GM12878 (cell line): ENCODE measurements at places on chromosomes 6 and 20. TPM values are rescaled to one million over a fixed set of nuclear protein-coding genes. Genes with fewer than 3 reads are reported as not detected.

DNA sequence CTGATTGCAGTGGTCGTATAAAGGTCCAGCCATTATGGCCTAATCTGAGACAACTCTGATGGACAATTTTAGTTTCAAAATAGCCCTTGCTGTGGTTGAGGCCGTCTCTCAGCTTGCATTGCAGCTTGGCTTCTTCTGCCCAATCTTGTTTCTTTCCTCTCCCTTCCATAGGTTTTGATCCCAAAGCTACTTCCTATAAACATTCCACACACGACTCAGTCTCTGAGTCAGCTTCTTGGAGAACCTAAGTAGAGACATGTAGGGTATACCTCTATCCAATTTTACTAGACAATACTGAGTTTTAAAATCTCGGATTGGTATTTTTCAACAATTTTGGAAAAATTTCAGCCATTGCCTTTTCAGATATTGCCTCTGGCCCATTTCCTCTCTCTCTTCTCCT lies 13.4 kb downstream of the IYD start:
- DNase-seq, result no peak

DNA sequence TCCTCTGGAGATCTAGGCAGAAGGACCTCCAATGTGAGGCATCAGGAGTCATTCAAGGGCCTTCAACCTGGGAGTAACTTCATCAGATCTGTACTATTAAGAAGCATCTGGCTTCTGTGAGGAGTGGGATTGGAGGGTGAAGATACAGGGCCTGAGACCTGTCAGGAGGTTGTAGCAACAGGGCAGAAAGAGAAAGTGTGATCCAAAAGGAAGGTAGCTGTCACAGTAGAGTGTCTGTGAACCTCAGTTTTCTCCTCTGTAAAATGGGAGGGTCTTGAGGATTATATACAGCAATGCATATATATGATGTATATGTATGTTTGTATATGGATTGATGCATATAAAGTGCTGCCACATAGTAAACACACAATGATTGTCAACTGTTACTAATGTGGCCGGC lies 2.6 kb upstream of the RPL10A start:
- no peak for DNase-seq

- DNase-seq, result no peak
Measured at GRCh38 chr6:113674075-113674474, 183.1 kb upstream of the MARCKS start.

DNA sequence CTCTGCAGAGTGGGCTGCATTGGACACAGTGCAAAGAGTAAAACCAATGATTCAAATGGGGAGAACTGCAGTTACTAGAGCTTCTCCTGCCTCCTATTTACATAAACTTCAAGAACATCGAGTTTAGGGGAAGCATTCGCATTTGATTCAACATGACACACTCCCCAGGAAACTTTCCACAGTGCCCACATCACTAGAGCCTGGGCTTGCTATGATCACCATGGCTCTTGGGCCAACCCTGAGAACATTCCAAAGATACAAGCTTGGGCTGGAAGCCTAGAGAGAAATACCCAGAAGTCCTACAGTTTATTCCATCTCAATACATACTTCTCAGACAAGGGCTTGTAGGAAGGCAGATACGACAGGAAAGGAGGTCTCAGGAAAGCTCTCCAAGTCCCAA lies 337.9 kb downstream of the CD83 start:
- DNase-seq, result no peak

- no peak for DNase-seq
Measured at GRCh38 chr6:166275714-166276166, 32.5 kb downstream of the PRR18 start.

DNA sequence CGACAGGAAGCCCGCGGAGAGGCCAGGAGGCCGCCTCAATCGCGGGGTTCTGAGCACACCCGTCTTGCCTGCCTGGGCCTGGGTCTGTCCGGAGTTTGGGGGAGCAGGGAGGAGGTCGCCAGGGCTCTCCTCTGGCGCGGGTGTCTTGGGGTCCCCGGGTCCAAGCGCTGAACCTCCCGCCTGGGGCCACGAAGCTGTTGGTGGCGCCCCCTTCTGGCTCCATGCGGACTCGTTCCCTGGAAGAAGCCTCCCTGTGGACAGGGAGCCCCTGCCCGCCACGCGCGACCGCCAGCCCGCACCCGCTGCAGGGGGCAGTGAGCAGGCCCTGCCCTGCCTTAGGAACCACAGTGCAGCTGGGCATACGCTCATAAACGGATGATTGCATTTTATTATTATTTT lies 44.7 kb downstream of the MCUR1 start:
- DNase-seq, result no peak

GRCh38 chr6:13094781-13095425 lies 233.4 kb downstream of the TBC1D7 start:
- no peak for DNase-seq

DNA sequence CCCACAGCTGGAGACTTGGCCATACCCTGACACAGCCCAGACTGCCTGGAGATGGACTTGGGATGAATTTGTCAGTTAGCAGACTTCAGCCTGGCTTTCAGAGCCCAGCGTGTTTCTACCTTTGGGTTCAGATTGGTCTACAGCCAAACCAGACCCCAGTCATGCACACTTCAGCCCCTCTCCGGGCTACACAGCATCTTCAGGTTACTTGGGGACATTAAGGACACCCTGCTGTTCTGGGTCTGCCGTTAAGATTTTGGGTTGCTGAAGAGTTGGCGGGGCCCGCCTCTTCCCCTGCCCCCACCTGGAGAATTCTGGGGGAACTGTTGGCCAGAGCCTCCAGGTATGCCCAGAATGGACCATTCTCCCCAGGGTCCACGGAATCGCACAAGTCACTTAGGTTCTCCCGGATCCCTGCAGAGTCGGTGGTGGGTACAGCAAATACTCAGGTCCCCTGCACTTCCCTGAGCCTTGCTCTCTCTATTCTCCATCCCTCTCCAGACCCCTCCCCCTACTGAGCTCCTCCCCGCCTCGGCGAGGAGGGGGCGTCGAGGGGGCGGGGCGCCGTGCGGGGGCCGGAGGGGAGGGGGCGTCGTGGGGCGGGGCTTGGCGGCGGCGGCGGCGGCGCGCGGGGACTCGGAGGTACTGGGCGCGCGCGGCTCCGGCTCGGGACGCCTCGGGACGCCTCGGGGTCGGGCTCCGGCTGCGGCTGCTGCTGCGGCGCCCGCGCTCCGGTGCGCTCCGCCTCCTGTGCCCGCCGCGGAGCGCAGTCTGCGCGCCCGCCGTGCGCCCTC lies at the start of gene PTK7:
PTK7 (plus strand) TSS at position 645 of the 794 bp plus-strand sequence. CDS start 175 bp downstream, outside the sequence.
- DNase-seq, result no peak

- DNase-seq, result no peak
Measured at GRCh38 chr6:122007339-122007738, 392.1 kb upstream of the HSF2 start.

DNA sequence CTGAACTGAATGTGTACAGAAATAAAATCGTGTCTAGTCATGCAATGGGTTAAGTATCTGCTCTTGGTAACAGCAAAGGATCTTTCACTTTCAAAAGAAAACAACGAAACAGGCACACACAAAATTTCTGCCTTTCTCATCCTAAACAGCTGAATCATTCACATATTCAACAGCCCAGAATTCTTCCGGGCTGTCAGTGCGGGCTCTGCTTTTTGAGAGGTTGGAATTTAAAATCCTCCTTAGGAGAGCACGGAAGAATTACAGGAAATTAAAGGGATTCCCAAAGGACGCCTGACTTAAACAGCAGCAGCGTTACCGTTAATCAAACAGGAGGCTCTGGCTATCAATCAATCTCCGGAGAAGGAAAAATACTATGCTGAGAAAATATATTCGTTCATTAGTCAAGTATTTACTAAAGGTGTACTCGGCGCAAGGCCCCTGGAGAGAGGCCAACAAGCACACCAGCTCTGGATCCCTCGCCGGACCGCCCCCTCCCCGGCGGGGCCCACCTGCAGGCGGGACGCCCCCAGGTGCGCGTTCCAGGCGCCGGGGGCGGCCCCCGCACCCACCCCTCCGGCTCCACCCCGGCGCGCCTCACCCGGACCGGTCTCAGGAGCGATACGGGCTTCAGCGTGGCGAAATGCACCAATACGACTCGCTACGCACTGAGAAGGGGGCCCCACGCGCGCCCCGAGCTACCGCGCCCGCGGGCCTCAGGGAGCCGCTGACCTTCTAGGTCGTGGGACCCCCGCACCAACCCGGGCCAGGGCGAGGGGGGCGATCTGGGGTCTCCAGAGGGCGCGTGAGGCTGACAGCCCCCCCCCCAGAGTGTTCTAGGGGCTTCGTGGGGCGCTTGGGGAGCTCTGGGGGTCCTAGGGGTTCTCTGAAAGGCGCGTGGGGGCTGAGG lies 1.0 kb downstream of the NAPB start:
- DNase-seq, result no peak

DNA sequence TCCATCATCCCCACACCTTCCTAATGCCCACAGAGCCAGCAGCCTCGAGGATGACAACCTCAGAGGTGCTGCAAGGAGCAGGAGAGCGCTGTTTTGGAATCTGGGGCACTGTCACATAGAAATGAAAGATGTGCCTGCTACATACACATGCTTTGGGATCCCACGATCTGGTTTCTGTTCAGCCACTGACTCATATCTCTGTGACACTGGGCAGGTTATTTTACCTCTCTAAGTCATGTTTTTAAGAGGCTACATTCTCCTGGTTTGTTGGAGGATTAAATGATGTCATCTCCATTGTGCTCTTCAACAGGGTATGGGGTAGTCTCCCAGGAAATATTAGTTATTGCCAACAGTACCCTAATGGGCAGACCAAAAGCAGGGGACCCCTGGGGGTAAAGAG lies 32.6 kb upstream of the TAB2 start:
- DNase-seq, result no peak

DNA sequence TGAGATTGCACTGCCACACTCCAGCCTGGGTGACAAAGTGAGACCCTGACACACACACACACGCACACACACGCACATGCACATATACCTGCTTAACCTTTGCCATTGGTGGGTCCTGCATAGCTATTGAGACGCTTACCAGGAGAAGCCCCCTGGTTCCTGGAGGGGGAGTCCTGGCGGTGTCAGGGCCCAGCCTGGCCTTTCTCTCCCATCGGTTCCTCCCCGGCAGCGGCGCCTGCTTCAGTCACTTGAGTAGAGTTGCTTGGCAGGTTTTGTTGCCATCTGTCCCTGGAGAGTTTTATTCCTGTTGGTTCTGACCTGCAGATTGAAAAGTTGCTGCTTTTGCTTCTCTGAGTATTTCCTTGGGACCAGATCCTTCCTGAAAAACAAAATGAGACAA lies 20.6 kb upstream of the FAM209A start:
- no peak for DNase-seq

GRCh38 chr20:49283703-49284625 lies 6.1 kb upstream of the ZNFX1 start:
- DNase-seq, result no peak

DNA sequence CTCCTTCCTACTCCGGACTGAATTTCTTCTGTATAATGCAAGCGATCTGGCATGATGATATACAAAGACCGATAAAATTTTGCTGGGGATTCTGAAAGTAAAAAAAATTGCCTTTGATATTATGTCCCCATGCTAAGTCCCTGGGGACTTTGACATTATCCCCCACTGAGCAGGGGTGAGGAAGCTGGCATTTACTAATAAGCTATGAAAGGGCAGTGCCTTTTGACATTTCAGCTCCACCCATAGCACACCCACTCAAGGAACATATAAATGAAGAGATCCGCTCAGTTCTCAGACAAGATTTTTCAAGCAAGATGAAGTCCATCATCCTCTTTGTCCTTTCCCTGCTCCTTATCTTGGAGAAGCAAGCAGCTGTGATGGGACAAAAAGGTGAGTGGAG lies at the start of gene SEMG2:
SEMG2 (plus strand) TSS at position 298 of the 400 bp plus-strand sequence; CDS start at position 315, 17 bp downstream.
- DNase-seq, result no peak

GRCh38 chr6:100247123-100247522 lies 217.6 kb downstream of the SIM1 start:
- no peak for DNase-seq

GRCh38 chr6:43793875-43794242 lies 23.8 kb downstream of the VEGFA start:
- DNase-seq, result no peak

GRCh38 chr6:163986313-163986712 lies 571.8 kb downstream of the QKI start:
- no peak for DNase-seq

GRCh38 chr6:12293931-12294807 lies 4.0 kb downstream of the EDN1 start:
- no peak for DNase-seq

DNA sequence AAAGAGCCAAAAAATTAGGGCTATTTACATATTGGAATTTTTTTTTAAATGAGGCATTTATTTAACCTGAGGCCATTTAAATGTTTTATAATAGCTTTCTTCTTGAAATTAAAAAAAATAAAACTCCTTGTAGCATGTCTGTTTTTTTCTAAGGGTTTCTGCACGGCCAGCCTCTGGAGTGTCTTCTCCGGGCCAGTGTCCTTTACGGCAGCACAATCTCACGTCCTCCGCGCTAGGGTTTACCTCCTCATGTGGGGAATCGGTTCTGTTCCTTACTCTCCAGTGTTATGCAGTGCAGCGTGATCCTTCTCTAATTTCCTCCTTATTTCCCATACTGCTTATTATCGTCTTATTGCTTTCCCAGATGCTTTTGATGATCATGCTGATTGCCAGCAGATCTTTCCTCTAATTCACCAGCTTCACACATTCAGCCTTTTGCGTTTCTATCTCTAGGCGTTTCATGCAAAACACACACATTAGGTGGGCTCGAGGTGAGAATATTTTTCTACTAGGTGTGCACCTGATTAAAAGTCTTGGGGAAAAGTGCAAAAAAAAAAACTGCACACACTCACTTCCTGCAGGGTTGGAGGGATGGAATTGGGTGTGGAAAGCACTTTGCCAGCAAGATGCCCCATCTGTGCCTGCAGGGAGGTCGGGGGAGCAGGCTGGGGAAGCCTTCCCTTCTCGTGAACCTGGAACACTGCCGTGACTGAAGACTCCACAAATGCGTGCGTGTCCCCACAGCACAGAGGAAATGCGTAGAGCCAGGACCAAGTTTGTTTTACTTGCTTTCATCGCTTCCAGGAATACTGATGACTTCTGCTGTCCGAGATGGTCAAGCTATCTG lies 56.1 kb downstream of the PSMG4 start:
- DNase-seq, result no peak

- no peak for DNase-seq
Measured at GRCh38 chr6:74073999-74074398, 378.0 kb downstream of the CD109 start.

DNA sequence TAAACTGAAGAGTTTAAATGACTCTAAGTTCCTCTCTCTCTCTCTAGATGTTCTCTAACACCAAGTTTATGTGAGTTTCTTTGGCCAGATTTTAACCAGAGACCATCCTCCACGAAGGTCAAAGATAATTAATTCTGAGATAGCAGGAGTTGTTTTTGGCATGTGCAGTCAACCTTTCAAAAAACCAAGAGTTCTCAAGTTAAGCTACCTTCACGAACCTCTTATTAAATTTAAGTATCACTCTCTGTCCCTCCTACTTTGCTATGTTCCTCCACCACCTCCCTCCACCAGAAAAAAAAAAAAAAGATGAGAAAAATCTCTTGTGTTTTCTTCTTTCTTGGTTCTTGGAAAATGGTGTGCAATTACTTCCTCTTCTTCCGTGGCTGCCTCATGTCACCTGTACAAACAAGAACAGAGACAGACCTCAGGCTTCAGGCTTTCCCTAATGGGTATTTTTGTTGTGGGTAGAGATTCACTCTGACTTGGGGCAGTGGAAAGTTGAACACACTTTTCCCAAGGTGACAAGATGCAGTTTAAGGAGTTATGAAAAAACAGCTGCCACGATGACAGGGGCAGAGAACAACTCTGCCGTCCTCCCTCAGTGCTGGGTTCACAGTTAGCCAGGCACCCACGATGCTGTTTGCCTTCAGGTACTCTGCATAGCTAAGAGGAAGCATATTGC lies 64.3 kb downstream of the ADTRP start:
- peak; percentile 79 for DNase-seq

Gene EDN1
- total RNA-seq, result 3.0 and 3.5 TPM in 2 replicates

Gene KHDC1
- 5.3 and 6.4 TPM in 2 replicates for total RNA-seq

Gene MATN4
- total RNA-seq, result not detected in 2 replicates

Gene LCA5
- total RNA-seq, result 0.26 and 0.27 TPM in 2 replicates

Gene DPPA5
- total RNA-seq, result not detected in 2 replicates

Gene CRISP3
- not detected in 2 replicates for total RNA-seq

Gene OVOL2
- total RNA-seq, result not detected in 2 replicates
